Right cardiac atrium (tissue), 5 donors: ENCODE measurements at places on chromosomes 1 and 21. TPM values are rescaled to one million over a fixed set of nuclear protein-coding genes. Genes with fewer than 3 reads are reported as not detected.

DNA sequence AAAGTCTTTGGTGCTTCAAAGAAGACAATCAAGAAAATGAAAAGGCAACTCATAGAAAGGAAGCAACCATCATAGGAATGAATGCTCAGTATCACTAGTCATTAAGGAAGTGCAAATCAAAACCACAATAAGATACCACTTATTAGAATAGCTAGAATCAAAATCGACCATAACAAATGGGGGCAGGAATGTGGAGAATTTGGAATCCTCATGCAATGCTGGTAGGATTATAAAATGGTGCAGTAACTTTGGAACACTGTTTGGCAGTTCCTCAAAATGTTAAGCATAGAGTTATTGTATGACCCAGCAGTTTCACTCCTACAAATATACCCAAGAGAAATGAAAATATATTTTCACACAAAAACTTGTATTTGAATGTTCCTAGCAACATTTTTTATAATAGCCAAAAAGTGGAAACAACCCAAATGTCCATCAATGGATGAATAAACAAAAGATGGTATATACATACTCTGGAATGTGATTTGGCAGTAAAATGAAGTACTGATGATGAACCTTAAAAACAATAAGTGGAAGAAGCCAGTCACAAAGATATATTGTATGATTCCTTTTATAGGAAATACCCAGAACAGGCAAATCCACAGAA, 105.6 kb downstream of the MIS18A start:
- DNase-seq: no peak

GRCh38 chr1:3013371-3014049, 7.8 kb upstream of the ACTRT2 start:
- DNase-seq: no peak

DNA sequence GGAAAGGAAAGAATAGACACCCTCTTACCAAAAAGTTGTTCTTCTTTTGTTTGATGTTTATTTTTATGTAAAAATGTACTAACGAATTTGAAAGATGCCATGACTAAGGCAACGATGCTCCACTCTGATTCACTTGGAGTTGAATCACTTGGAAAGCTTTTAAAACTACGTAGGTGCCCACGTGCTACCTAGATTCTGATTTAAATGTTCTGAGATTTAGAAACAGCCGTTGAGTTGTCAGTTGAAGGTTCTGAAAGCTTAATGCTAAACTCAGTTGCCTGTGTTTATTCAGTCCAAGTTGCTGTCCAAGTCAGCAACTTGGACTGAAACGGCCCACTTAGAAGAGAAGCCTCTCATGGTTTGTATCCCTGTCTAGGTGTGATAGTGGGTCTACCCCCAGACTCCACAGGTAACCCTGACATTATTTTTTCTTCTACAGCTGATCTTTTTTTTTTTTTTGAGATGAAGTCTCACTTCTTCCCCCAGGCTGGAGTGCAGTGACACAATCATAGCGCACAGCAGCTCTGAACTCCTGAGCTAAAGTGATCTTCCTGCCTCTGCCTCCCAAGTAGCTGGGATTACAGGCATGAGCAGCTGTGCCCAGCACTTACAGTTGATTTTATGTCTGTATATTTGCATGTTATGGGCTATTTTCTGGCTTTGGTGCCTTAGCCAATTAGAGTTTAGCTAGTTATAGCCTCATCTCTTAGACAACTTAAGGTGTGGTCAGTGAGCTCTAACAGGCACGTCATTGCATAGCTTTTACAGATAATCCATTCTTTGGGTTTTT, 1.4 kb upstream of the VAMP4 start:
- no peak for DNase-seq

CATSPERE gene
- total RNA-seq: 0.47 TPM

- no peak for DNase-seq
Measured at GRCh38 chr1:107326824-107327445, 186.1 kb downstream of the NTNG1 start.

DNA sequence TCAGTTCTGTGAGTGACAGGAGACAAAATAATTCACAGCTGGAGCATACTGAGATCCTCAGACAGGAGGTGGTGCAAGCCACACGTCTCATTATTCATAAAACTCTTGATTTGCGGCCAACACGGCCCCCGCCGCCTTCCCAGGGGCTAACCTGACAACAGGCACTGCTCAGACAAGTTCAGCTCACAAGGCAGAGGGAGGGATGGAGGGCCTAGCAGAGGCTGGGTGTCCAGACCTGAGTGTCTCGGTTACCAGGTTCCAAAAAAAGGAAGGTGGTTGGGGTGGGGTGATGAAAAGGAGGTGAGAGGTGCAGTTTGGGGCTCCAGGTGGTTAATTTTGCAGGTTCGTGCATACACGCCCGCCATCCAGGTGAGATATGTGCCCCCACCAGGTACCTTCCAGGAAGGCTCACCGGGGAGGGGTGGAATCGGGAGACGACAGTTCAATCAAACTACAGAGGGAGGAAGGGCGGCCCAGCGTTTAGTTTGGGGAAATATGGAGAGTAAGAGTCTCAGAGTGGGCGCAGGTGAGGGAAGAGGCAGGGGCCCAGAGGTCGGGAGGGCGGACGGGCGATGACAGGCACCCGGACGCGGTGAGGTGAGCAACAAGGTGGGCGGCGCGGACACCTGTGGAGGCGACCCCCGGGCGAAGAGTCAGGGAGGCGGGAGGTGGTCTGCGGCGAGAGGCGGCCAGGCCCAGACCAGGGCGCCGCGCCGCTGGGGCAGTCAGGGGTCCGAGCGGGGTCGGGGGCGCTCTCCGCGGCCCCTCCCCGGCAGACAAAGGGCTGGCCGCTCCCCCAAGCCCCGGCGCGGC, 629 bp downstream of the CTNNBIP1 start:
- DNase-seq: peak; percentile 81
